Brain (organoid and tissue), 16 donors: ENCODE measurements at places on chromosomes 3 and 15.
A peak's percentile ranks its signal among the peaks of the same experiment; 100 is the strongest.

DNA sequence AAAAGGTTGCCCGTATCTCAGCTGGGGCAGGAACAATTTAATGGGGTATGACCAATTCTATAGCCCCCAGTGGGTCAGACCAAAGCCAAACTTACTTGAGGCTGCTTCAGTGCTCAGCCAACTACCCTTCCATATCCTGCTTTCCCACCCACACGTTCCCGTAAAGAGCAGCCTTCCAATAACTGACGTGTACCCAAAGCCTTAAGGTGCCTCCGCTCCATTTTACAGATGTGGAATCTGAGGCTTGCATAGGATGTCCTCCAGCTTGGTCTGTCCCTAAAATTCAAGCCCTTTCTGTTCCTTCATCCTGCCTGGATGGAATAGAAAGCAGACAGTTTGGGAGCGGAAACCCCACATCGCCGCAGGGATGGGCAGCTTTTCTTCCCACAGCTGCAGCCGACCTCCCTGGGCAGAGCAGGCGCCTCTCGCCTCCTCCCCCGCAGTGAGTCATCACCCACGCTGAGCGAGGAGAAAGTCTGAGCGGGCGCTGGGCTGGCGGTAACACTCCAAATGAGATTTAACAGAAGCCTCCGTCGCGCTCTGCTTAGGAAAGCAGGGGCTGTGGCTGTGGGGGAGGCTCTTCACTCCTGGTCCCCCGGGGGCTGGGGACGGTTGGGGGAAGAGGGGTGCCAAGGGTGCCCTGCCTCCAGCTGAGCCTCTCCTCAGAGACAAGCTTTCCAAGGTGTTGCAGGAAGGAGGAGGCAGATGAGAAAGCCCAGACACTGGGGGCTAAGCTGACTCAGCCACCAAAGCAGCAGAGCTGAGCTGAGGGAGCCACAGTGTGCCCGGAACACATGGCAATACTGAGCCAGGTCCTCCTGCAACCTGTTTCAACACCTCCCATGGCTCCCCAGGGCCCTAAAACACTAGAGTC lies 57.8 kb upstream of the HRH1 start:
- DNase-seq = peak; percentile 28

DNA sequence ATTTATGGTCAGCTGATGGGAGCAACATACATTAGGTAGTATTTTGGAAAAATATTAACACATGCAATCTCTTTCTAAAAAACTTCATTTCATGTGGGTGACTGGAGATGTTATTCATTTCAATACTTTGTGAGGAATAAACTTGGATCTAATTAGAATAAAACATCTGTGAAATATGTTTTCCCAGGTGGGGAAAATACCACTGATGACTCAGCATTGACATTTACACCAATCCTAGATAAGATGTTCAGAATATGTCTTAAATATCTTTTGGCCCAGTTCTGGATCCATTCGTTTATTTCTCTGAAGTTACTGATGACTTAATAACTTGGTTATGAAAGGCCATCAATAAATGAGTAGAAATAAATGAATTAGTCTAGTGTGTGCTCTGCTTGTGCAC lies 247.6 kb downstream of the CHST2 start:
- DNase-seq = no peak

- DNase-seq = no peak
These were observed 16.2 kb downstream of the MBNL1 start for GRCh38 chr3:152284906-152285305.

GRCh38 chr3:123004201-123004918 lies 23.2 kb downstream of the SEMA5B start:
- DNase-seq = no peak

DNA sequence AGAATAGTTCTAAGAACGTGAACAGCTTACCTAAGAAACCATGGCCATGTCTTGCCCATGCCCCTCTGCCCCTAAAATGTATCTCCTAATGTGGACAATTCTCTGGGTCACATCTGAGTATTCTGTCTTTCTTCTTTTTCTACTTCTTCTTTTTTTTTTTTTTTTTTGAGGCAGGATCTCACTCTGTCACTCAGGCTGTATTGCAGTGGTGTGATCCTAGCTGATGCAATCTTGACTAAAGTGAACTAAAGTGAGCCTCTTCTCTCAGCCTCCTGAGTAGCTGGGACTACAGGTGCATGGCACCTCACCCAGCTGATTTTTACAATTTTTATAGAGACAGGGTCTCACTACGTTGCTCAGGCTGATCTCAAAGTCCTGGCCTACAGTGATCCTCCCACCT lies 204.8 kb upstream of the ZPLD1 start:
- DNase-seq = no peak

DNA sequence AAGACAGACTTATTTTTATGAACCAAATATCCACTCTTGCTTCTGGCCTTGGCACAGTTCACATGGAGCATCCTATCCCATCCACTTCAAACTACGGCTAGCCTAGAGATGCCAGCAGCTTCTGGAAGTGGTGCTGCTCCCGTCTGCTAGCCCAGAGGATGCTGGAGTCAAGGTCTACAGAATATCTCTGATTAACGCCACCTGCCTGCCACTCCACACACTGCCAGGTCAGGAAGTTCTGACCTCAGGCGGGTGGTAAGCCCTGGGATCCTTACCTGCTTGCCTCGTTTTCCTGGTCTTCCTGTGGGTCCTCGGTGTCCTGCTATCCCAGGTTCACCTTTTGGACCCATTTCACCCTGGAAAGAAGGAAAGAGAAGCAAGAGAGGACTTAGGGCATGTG lies 42.9 kb downstream of the EAF1 start:
- DNase-seq = no peak

DNA sequence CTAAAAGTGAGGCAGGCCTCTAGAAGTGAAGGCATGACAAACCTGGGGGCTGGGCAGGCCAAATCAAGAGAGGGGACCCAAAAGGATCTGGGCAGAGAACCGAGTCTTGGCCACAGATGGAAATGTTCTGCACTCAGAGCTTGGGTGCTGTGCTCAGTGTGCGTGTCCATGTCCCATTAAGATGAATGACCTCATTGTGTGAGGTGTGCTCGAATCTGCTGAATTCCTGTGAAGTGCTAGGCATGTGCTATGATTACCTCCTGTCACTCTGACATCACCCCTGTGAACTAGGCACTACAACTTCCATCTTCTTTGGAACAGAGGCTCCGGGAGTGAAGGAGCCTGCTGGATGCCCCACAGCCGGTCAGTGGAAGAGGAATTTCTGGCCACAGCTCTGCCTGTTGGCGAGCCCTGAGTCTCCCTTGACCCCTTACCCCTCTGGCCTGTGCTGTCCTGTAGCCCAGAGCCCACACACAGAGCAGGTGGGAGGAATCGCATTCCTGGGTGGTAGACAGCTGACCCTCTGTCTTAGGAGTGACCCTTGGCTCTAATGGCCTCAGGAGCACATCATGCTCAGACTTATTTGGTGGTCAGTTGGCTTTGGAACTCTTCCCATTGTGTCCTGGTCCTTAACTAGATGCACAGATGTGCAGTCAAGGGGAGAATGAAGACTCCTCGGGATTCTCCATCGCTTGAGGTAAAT lies 67.6 kb upstream of the CTDSPL start:
- no peak for DNase-seq

DNA sequence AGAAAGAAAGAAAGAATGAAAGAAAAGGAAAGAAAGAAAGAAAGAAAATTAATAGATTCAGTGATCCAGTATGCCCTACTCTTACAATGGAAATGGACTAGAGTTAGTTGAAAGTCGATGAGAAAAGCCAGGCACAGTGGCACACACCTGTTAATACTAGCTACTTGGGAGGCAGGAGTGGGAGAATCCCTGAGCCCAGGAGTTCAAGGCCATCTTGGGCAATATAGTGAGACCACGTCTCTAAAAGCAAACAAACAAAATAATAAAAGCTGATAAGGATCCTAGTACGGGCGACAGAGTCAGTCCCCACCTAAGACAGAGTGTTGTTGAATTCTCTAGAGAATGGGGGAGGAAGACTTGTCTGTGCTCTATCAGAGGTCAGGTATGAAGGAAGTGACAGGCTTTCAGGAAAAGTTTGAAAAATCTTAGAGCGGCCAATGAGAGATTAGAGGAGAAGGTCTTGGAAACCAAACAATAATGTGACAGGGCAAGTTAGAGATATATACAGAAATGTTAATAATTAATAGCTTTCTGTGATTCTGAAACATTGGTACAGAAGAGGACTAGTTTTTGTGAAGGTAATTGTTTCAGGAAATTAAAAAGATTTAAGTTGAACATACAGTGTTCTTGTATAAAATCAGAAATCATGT lies 117.9 kb upstream of the PTX3 start:
- no peak for DNase-seq

DNA sequence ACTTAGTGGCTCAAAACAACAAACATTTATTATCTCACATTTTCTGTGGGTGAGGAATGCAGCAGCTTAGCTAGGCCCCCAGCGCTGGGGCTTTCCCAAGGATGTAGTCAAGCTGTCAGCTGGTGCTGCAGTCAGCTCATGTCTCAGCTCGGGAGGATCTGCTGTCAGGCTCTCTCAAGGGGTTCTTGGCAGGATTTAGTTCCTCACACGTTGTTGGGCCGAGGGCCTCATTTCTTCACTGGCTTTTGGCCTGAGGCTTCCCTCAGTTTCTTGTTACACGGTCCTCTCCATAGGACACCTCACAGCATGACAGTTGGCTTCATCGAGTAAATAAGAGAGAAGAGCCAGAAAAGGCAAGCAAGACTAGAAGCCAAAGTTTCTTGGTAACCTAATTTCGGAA lies 13.7 kb upstream of the U2SURP start:
- DNase-seq = no peak

GRCh38 chr3:66413151-66413751 lies 87.6 kb downstream of the LRIG1 start:
- DNase-seq = no peak

DNA sequence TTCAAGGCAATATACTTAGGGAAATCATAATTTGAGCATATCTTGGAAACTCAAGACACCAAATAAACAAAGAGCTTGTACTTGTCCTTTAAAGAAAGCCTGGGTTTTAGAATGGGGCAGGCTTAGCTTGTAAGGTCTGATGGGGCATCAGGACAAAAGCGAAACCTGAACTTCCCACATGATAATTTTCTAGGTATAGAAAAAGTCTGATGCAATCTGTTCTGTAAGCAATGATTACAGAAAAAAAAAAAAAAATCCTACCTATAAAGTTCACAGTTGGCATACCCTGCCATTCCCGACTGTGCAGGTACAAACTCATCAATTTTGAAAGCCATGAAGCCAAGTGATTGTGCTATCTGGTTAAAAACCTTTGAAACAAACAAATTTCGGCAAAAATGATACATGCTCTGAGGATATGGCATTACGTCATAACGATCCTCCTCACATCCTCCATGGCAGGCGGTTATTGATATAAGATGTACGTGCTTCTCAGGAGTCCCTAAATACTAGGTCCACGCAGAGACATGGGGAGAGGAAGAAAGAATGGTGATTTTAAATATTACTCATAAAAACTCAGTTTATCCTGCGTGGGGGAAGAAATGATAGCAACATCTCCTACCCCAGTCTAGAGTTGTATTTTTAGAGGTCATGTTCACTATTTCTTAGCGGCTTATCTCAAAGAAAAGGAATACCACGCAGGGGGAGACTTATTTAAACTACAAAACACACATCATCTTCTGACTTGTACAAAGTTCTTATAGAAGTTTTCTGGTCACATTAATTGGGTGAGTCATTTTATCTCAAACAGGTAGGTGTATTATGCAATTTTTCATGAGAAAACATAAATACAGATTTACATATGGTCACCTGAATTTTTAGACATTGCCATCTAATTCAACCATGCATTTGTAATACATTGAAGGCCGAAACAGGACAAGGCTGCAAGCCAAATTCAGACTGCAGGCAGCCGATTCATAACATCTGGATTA lies 27.0 kb downstream of the MB21D2 start:
- no peak for DNase-seq

DNA sequence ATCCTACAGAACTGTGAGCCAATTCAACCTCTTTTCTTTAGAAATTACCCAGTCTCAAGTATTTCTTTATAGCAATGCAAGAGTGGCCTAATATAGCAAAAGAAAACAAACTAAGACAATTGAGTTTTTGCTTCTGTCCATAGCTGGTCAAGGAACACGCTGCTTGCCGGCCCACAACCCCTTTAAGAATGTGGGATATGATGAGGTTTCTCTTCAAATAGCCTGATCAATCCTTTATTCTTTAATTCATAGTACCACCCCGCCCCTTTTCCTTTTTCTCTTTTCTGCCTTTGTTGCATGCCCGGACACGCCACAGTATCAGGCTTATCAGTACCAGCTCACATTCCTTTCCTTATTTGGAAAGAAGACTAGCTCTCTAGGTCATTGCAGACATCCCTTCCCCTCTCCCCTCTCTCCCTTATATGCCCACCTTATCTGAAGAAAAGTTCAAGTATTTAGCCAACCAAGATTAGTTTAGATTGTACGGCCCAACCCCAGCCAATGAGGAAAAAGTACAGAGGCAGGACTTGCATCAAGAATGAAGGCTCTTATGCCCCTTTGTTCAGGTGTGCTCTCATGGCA lies 404.5 kb downstream of the OCA2 start:
- no peak for DNase-seq

DNA sequence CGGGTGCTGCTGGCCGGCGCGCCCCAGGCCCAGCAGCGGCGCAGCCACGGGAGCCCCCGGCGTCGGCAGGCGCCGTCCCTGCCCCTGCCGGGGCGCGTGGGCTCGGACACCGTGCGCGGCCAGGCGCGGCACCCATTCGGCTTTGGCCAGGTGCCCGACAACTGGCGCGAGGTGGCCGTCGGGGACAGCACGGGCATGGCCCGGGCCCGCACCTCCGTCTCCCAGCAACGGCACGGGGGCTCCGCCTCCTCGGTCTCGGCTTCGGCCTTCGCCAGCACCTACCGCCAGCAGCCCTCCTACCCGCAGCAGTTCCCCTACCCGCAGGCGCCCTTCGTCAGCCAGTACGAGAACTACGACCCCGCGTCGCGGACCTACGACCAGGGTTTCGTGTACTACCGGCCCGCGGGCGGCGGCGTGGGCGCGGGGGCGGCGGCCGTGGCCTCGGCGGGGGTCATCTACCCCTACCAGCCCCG lies 777 bp downstream of the LOXL1 start:
- DNase-seq = peak; percentile 42
